Urinary bladder (tissue), 4 donors: ENCODE measurements at places on chromosomes 2 and 18. TPM values are rescaled to one million over a fixed set of nuclear protein-coding genes. Genes with fewer than 3 reads are reported as not detected.

DNA sequence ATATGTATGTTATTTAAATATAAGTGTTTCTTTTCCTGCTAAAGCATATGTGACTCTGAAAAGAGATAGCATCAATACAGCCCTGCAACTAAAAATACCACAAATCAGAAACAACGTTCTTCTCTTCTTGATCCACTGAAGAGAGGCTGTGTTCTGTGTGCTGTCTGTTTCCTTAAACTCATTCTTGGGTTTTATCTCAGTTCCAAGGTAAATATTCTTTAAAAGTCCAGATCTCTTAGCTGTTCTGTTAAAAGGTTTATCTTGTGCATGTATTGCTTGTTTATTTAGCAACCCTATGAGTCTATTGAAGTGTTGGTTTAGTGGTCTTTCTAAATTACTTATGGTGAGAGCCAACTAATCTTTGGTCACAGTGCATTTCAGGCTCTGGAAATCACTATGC is 173.3 kb upstream of the NT5C1B start:
- no peak for DNase-seq

GRCh38 chr18:74290794-74291471 is 830 bp downstream of the CYB5A start:
- no peak for DNase-seq

The MC5R gene
- polyA plus RNA-seq, result not detected

- no peak for DNase-seq
Measured at GRCh38 chr2:33336036-33336625, 140.3 kb upstream of the RASGRP3 start.

DNA sequence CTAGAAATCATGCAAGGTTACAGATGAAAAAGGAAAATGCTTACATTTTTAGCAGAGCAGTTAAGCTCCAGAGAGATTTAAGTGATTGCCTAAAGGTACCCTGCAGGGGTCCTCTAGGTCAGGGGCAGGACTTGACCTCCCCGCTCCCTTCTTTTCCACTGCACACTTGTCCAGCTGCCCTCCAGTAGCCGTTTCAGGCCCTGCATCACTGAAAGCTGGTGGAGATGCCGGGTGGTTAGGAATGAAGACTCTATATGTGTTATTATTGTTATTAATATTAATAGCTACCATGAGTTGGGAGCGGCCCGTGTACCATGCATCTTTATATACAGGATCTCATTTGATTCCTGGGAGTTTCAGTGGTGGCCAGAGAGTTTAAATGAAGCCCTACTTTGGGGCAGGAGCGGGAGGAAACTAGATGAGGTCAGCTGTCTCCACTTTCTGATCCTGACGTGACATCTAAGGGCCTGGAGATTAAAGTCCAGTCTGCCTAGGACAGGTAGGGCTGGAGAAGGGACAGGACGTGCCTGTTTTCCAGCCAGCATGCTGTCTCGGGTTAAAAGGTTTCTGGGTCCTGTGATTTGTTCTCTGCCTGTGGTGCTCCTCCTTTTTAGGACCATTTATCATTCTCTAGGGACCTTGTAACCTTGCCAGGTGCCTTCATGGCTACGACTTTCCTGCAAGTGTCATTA is 2.1 kb downstream of the TMEM37 start:
- no peak for DNase-seq

The TRAK2 gene
- polyA plus RNA-seq, result 25.1 TPM

The PLEKHA3 gene
- 15.0 TPM for polyA plus RNA-seq

GRCh38 chr2:141438536-141438935 is 692.3 kb downstream of the LRP1B start:
- DNase-seq, result no peak

GRCh38 chr2:37911296-37911873 is 13.7 kb upstream of the RMDN2 start:
- no peak for DNase-seq

- no peak for DNase-seq
Measured at GRCh38 chr18:49848115-49848514, 34.8 kb upstream of the ACAA2 start.

- no peak for DNase-seq
Measured at GRCh38 chr18:46315161-46315560, 211.0 kb downstream of the HAUS1 start.

DNA sequence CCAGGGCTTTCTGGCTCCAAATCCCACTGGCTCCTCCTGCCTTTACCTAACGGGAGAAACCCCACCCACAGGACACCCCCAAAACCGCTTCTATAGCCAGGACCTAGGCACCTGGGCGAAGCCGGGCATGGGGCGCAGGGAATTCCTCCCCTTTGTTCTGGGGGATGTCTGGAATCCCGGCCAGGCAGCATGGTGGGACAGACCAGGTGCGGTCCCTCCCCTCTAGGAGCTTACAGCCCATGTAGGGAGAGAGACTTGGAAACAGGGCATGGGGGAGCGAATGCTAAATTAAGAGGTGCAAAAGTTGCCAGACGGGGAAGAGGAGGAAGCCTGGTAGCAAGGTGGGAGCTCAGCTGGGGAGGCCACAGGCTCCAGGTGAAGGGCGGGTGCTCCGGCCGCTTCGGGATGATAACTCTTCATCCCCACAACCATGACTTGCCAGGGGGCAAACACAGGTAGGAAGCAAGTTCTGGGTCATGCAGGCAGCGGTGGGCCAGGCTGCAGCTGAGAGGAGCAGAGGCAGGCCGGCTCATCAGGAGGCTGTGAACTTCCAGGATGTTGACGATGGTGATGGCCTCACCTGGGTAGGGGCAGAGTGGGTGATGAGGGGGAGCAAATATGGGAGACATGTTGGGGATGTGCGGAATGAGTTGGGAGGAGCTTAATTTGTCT is 1.3 kb downstream of the TMEM37 start:
- DNase-seq, result no peak

DNA sequence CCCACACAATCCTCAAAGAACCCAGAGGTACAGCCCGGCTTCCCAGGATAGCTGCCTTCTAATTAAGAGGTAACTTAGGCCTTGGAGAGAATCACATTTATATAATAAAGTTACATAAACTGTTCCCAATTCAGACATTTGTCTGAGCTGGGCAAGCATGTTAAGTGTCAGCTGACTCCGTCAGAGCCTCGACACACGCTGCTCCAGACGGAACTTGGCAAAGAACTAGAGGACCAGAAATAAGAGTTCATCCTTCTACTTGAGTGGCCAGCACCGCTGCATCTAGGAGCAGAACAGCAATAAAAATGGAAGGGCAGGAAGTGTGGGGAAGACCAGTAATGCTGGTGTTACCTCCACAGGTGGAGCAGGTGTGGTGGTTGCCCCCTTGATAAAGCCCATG is 80.5 kb downstream of the MYO5B start:
- DNase-seq, result no peak

- DNase-seq, result no peak
Measured at GRCh38 chr18:77151772-77152520, 19.4 kb upstream of the MBP start.

GRCh38 chr18:484749-485464 is 15.6 kb downstream of the COLEC12 start:
- no peak for DNase-seq
